ENCODE measurements at places on chromosomes 4 and X.

DNA sequence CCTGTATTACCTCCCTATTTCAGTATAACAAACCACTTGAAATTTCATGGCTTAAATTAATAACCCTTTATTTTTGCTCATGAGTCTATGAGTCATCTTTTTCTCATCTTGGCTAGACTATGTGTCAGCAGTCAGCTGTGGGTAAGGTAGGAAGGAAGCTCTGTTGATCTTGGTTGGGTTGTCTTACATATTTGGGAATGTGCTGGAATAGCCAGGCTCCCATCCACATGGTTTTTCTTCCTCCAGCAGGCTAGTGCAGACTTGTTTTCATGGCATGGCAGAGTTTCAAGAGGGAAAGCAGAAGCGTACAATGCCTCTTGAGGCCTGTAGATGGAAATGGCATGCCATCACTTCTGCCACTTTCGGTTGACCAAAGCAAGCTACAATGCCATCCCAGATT lies 89.7 kb downstream of the LINC00632 start:
- DNase-seq, result no peak

- no peak for DNase-seq
Observed at GRCh38 chrX:149527705-149528104, 13.1 kb upstream of the EOLA1 start.

- no peak for DNase-seq
Observed at GRCh38 chr4:159398236-159398638, 295.4 kb downstream of the RAPGEF2 start.

DNA sequence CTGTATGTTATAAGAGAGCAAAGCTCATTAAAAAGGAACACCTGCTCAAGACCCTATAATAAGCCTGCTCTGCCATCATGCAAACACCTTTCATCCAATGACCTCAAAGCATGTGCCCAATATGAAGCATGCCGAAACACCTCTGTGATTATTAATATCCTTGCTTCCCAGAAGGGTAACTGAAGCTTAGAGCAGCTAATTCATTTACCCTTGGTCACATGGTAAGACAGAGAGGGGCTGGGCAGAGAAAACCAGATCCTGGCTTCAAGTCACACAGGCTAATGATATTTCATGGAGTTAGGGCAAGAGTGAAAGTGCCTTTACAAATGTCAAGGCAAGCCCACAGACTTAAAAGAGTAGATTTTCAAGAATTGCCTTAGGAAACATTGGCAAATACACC lies 5.6 kb downstream of the AMOT start:
- DNase-seq, result no peak

DNA sequence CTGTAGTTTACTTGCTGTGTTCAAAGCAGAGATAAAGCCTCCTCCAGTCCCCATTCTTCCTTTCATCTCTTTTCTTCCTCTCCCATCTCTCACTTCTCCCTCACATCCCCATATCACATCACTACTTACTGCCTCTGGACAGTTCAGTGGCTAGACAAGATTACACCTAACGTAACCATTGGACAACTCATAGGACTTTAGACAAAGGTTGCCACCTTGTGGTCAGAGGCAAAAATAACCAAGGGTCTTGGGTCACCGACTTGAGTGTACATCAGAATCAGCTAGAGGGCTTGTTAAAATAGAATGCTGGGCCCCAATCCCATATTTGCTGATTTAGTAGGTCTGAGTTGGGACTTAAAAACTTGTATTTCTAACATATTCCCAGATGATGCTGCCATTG lies 109.3 kb upstream of the DGKK start:
- peak; percentile 14 for DNase-seq

DNA sequence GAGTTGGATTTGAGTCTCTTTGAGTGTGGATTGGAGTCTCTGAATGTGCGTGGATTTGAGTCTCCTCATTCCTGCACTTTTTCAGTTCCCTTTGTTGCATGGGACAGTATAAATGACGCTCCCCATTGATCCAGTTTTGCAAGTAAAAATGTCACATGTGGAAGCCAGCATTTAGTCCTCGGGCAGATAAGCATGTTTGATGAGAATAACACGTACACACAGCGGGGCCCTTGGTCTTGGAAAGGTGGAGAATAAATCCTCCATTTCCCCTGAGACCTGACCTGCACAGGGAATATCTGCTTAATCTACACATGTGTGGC lies 8.1 kb downstream of the P2RY8 start:
- DNase-seq, result no peak

DNA sequence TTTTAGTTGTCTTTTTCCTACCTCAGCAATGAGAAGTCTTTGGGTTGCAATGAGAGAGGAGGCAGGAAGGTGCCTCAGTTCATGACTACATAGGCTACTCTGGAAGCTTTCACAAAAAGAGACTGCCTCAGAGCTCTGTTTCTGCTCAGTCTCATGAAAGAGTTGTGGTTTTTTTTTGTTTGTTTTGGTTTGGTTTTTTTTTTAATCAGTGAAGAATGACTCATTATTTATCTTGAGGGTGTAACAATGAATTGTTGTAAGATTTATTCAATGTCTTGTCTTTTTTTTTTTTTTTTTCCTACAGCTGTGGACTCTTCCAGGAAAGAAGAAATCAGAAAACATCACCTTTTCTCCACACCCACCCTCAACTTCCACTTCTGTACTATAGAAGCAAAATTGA lies 67.5 kb upstream of the CXCL13 start:
- DNase-seq, result no peak

DNA sequence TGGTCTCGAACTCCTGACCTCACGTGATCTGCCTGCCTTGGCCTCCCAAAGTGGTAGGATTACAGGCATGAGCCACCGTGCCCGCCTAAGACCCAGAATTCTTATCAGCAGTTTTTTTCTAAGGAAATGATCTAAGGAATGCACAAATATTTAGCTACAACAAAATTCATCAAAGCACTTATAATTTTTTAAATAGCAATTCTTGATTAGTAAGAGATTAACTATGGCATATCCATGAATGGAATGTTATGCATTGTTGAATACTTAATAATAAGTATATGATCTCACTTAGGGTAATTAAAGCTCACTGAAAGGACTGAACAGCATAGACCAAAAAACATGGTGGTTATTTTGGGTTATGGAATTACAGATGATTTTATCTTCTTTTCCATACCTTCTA lies 18.4 kb downstream of the CENPU start:
- DNase-seq, result no peak

DNA sequence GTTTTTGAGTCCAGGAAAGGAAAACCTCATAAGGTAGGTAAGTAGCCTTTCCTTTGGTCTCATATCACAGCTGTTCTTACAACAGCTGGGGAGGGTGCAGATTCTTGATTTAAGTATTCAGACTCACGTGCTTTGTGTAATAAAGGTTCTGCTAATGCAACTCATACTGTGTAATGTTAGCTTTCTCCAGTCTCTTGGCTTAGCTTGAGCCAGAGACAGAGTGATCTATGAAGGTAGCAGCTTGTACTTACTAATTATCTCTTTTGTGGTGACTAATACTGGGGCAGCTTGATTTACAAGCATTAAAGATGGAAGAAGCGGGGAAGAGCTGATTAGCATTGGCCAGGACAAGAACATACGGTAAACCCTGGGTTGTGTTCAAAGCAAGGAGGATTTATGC lies 80.3 kb downstream of the LNX1 start:
- DNase-seq, result no peak

DNA sequence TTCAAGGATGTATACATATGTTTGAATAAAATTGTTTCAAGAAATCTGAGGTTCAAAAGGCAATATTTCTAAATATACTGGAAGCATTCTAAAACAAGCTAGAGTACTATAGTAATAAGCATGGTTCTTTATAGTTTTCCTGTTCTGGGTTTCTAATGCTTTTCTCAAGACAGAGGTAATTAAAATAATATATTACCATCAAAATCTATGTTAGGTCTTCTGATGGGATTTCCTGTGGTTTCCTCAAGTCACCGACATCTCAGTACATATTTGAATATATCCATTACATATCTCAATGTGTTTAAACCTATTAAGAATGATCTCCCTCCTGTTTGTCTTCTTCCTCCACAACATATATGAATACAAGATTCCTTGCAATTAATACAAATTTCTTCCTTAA lies 25.6 kb downstream of the ARSJ start:
- DNase-seq, result no peak

DNA sequence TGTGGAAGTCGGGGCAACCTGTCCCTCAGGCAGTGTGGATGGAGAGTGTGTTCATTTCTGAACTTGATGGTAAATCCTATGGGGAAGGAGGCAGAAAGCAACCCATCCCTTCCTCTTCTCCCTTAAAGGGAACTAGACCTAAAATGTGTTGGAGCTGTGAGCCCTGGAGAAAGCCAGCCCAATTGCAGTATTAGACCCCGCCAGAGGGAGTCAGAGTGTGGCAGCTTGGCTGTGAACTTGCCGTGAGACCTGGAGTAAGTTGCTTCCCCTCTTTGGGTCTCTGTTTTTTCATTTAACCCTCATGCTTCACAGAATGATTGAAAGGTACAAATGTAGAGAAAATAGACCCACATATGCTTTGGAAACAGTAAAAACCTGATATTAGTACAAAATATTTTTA lies 108.7 kb upstream of the PAK3 start:
- DNase-seq, result no peak

DNA sequence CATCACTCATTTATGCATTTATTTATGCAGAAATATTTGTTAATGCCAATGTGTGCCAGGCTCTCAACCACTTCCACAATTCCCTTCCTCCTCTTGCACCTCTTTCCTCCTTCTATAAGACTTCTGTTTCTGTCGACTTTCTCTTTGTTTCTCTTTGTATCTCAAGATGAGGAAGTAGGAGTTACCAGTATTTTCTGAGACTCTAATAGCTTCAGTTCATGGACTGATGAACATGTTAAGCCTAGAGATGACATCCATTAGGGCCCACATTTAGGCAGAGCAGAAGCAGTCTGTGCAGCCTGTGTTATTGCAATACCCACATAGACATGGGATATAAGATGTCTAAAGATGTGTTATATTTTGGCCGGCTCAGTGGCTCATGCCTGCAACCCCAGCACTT lies 241.8 kb upstream of the SMIM31 start:
- no peak for DNase-seq

- DNase-seq, result no peak
Observed at GRCh38 chr4:113502476-113502875, 259.1 kb downstream of the CAMK2D start.

DNA sequence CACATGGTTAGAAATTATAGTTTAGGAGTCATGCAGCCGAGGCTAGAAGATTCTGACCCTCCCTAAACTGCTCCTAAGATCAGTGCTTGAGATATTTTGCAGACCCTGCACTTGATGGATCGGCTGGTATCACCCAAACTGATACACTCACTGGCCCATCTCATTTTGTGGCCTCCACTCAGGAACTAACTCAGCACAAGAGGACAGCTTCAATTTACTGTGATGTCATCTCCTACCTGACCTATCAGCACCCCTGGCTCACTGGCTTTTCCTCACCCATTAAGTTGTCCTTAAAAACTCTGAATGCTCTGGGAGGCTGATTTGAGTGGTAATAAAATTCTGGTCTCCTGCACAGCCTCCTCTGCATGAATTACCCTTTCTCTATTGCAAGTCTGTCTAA lies 450.9 kb downstream of the PCDH10 start:
- DNase-seq, result no peak

DNA sequence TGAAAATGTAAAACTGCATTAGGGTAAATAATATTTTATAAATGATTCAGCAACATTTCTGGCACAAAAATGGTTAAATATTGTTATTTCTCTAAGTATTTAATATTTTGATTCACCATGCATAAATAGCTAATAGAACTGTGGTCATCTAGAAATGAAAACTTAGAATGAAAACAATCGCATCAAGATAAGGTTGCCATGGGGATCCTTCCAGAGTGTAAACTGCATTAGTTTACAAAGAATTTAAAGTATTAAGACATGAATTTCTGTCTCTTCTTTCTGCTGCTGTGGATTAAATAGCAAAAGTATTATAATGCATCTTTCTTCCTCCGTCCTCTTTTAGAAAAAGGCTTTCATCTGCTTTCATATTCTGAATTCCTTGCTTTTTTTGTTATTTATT lies 1064.6 kb upstream of the SLIT2 start:
- no peak for DNase-seq

GRCh38 chr4:78002260-78002659 lies 54.9 kb upstream of the FRAS1 start:
- DNase-seq, result no peak

GRCh38 chrX:108186811-108187210 lies 95.2 kb downstream of the ATG4A start:
- no peak for DNase-seq

GRCh38 chr4:113637363-113637762 lies 124.2 kb downstream of the CAMK2D start:
- no peak for DNase-seq

DNA sequence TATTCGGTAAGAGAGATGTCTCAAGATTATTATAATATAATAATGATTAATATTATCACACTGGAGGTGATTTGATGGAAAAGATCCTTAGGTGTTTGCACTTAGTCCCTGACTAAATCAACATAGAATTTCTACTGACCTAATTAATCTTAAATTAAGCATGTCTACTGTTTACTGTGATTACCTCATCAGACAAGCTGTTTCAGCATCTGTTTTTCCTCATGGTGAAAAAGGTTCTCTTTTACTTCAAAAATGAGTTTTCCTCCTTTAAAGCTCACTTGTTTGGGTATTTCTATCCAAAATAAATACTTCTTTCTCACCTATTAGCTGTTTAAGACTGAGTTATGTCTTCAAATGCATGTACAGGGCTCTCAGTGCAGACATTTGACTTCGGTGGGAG lies 407.8 kb downstream of the NKX6-1 start:
- no peak for DNase-seq

- DNase-seq, result no peak
Observed at GRCh38 chrX:46850771-46851170, 13.9 kb downstream of the RP2 start.

GRCh38 chr4:177517862-177518261 lies 75.6 kb upstream of the AGA start:
- DNase-seq, result no peak

DNA sequence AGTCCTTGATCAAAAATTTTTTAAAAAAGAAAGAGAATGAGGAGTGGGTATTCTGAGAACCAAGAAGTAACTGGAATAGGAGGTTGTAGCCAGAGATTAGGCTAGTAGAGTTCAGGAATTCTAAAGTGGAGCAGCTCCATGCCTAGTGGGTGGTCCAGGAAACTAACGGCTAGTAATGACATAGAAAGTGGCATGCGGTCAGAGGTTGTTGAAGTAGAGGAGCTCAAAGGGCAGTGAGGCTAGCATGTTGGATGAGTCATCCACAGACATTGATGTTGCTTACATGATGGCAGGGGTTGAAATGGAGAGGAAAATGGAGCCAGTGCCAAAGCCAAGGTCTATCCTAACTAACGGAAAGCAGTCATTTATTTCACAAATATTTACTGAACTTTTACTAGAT lies 42.1 kb downstream of the TEX13B start:
- DNase-seq, result no peak

GRCh38 chrX:14670819-14671218 lies 141.5 kb downstream of the GLRA2 start:
- no peak for DNase-seq

Data from T-helper 1 cell (primary cell).